CD4-positive, alpha-beta T cell treated with Interleukin-4 for 1 hour (primary cell): ENCODE measurements at places on chromosomes 1 and 21.
A peak's percentile ranks its signal among the peaks of the same experiment; 100 is the strongest.

DNA sequence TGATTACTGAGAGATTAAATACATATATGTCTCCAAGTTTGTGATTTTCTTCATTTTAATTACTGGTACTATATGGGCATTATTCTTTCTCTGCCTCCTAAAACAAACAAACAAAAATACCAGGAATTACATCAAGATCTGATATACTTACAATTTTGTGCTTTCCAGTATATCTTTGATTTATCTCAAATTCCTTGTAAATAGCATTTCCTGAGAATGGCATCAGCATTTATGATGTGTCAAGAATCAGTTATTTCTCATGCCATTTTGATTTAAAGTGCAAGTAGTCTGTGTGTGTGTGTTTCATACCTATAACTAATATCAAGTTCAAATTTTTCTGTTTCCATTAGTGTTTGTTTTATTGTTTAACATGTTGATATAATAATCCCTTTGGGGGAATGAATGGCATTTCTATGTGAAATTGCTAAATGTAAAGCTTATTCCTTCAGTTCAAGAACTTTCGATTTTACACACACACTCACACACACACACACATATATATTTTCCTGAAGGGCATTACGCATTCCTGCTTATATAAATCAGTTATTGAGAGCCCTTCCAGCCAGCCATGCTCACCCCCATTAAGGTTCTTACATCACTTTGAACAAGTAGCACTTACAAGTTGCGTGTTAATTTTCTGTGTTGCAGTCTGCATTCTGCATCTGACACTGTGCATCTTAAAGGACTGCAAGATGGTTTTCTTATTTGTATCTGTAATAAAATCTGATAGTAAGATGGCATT is 102.7 kb downstream of the NEK7 start:
- no peak for DNase-seq

GRCh38 chr1:19925342-19926070 is 2.1 kb upstream of the PLA2G2E start:
- DNase-seq: no peak

DNA sequence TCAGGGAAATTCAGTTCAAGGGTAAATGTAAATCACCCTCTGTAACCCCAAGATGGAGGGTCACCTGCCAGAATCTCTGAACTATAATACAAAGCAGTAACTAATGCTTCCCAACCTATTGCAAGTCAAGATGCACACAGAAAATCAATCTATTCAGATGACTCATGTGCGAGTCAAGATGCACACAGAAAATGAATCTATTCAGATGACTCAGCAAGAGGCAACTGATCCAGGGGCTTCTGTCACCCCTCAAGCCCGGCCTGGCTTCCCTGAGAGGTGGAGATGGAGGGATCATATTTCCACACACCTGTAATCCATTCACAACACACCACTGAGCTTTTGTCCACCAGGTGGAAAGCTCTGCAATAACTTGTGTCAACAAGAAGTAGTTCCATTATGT is 17.4 kb upstream of the HIVEP3 start:
- DNase-seq: no peak

DNA sequence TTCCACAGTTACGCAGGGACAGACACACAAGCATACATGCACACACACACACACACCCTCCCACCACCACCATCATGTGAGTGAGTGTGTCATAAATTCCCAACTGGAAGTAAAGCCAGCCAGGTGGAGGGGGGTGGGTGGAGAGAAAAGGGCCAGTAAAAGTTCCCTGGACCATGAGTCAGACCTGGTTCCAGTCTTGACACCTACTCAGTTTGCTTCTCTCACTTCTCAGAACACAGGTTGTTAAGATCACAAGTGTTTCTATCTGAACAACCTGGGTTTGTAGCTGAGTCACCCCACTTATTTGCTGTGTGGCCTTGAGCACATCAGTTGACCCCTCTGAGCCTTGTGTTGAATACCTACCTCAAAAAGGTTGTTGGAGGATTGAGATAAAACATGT is 9.6 kb downstream of the EPHA10 start:
- no peak for DNase-seq

GRCh38 chr1:85245891-85246290 is 13.6 kb downstream of the C1orf52 start:
- no peak for DNase-seq

GRCh38 chr1:244205171-244205570 is 154.1 kb downstream of the ZBTB18 start:
- DNase-seq: no peak

DNA sequence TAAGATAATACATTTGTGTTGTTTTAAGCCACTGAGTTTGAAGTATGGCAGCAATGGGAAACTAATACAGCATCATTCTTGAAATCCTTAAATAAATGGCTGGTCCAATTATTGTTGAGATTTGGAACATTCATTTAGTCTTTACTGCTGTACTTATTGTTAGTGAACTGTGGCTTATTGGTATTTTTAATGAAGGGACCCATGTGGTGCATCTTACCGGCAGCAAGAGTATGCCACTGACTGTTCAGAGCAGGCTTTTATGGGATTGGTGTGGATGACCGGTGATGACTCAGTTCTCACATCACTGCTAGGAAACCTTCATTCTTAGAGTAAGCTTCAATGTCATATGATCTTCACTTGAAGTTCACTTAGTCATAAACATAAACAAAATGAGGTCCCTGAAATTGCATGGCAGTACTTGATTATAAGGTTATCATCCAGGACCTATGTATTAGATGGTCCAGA is 31.5 kb downstream of the PRKAA2 start:
- DNase-seq: no peak

- no peak for DNase-seq
These were observed 575 bp downstream of the TRIM67 start for GRCh38 chr1:231162297-231162969.

GRCh38 chr1:115293006-115293405 is 45.0 kb downstream of the NGF start:
- DNase-seq: no peak

GRCh38 chr1:192901500-192901899 is 92.7 kb downstream of the RGS2 start:
- DNase-seq: no peak

- DNase-seq: no peak
These were observed 33.0 kb upstream of the IL20 start for GRCh38 chr1:206832352-206832880.

DNA sequence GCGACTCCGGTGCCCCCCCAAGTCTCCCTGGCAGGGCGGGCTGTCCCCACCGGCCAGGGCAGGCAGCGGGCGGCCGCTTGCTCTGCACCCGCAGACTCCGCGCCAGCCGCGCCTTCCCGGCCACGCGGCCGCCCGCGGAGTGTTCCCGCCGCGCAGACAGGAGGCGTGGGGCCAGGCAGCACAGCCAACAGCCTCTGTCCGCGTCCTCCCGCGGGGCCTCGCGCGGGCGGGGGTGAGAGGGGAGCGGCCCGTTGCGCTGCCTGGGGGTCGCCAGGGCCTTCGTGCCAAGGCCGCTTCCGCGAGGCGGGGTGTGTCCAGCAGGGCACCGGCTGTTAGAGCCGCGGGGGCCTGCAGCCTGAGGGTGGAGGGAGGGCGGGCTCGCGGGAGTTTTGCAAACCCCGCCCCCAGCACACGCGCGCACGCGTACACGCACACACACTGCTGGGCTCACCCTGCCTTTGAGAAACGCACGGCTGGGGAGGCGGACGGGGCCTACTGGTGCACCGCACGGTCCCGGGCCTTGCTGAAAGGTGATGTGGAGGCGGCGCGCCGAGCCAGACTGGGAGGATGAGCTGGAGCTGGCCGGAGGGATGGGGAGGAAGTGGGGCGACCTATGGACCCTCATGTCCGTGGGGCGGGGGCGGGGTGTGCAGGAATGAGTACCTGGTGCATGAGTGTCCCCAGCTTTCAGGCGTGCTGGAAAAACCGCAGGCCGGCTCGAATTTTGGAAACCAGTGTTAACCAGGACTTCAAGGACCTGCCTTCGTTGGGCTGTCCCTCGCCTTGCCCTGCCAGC is 41.5 kb downstream of the KIAA1614 start:
- peak; percentile 67 for DNase-seq

GRCh38 chr1:61504852-61505390 is 220.0 kb downstream of the TM2D1 start:
- no peak for DNase-seq

DNA sequence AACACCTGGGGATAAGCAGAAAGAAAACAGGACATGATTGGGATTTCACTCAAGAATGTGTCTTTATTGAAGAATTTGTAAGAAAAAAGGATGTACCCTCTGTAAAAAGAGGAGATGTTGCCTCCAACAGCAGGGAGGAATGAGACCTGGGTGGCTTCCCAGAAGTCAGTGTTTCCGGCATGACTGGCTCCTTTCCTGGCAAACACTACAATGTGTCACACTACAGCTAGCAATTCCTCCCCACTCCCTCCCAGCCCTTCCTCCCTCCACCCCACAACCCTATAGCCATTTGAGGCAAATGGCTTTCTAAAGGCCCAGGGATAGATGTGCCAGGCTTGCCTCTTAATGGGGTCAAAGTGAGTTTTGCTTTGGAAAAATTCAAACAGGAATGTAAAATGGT is 11.5 kb upstream of the COL8A2 start:
- no peak for DNase-seq

DNA sequence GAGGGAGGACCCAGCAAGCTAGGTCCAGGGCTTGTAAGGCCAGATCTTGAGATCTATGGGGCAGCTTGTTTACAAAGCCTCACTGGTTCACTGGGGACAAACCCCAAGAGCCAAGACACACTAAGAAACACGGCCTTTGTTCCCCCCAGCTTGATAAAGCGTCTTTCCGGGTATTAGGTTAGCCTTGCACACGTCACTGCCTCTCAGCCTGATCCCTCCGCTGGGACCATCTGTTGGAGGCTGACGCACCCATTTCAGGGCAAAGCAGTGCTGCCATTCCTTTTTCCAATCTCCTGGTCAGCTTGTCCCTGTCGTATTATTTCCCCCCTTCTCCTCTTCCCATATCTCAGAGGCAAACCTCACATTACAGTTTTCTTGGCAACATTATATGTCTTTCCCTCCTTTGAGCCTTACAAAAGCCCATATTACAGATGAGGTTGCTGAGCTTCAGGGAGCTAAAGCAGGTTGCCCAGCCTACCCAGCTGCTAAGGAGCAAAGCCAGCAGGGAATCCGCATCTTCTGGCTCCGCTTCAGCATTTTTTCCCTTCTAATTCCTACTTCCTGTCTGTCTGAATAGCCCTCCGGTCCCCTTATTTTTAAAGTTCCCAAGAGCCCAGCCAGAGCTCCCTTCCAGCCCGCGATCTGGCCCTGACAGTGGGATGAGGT is 4.1 kb downstream of the HEYL start:
- no peak for DNase-seq

GRCh38 chr21:31348188-31348587 is 4.1 kb upstream of the TIAM1 start:
- no peak for DNase-seq

GRCh38 chr1:211876851-211877590 is 46.5 kb upstream of the LPGAT1 start:
- DNase-seq: no peak
